Stimulated activated CD8-positive, alpha-beta memory T cell treated with anti-CD3 and anti-CD28 coated beads, Interleukin-4, amount 100 ng/mL, for 1 hour (primary cell): ENCODE measurements at places on chromosomes 11 and 22.

GRCh38 chr11:72635933-72636332 is 38.3 kb downstream of the PDE2A start:
- DNase-seq = no peak

GRCh38 chr11:126765196-126765595 is 235.4 kb downstream of the KIRREL3 start:
- DNase-seq = no peak

DNA sequence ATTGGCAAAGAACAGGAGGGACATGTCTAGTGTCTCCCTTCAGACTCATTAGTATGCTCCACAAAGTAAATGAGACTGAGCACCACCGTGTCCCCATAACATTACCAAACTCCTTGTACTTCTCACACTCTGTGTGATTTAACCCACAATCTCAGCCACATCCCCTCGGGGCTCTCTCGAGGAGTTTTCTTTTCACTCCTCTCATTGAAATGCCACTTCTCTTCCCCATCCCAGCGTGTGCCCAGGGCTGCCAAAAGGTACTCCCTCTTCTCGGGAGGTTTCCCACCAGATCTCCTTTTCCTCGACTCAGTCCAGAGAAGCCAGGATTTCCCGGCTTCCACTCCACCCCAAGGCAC is 1.1 kb downstream of the RBFOX2 start:
- DNase-seq = no peak

DNA sequence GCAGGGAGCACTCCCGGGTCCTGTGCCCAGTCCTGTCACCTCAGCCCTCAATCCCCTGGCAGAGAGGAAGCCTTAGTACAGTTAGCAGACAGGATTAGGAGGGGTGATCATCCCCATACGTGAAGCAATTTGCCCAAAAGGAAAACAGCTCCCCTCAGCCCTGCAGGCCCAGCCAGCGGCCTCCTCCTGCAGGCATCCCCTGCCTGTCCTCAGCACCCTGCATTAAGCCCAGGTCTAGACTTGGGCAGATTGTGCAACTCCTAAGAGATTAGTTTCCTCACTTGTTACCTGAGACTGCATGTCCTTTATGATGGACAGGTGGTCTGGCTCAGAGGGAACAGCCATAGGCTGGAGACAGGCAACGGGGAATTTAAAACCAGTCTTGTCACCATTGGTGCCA is 95.5 kb upstream of the TMEM45B start:
- no peak for DNase-seq

DNA sequence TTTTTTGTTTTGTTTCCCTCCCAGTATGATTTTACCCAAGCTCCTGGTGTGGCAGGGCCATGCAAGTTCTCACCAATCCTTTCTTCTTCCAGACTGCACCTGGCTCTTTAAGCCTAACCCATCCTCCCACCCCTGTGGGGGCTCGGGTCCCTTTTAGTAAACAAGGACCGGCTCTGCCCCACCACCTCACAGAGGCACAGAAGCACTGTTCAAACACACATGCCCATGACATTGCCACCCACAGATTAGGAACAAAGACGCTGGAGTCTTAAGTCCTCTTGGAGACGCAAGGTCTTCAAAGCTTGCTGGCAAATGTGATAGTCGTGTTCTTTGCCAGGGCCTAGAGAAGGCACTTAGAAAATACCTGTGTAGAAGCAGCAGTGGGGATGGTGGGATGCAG is 18.9 kb downstream of the UQCR10 start:
- no peak for DNase-seq

GRCh38 chr22:23072077-23072910 is 2.0 kb downstream of the GNAZ start:
- DNase-seq = no peak

DNA sequence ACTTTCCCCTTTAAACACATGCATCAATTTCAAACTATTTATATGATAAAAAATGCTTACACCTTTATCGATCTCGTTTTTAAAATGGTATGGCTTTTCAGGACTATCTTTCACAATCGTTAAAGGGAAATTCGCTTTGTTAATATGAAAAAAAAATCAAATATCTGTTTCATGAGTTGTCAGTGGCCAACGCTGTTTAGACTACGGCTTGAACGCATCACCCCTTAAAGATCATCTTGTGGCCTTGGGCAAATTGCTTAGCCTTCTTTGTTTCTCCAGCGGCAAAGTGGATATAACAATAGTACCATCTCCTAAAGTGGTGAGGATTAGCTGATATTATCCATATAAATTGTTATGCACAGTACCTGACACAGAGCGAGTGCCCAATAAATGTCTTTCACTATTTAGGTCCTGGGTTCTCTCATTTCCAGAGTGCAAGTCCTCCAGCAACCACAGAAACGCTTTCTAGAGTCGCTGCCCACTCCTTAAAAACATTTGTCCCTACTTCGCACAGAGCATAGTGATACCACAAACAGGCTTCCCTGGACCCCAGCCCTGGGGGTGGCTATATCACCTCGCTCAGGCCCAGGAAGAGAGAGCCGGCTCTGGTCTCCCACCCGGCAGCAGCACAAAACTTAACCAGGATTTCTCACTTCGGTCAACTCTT is 904 bp downstream of the SLC35F2 start:
- DNase-seq = no peak

DNA sequence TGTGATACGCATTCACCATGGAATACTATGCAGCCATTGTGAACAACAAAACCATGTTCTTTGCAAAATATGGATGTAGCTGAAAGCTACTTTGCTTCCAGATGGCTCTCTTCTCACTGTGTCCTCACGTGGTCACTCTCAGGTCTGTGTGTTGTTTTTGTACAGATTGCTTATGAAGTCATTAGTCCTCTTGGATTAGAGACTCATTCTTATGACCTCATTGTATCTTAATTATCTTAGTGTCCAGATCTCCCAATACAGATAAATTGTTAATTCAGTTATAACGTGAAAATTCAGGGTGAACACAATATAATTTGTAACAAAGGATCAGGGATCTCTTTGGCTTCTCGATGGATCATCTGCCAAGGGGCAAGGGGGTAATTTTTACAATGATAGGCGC is 100.4 kb upstream of the TOP3B start:
- DNase-seq = no peak

DNA sequence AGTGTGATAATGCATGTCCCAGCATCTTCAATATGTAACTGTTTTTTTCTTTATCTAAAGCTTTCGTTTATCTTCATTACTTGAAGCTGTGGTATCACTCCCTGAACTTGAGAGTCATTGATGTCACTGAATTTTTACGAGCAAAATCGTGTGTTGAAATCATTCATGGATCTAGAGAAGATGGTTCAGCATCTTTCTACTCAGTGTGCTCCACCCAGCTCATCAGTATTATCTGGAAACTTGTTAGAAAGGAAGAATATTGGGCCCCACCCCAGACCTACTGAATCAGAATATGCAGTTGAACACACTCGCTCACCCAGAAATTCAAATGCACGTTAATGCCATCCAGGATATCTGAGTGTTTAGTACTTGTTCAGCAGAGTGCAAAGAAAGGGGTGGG is 8.3 kb downstream of the CDON start:
- no peak for DNase-seq

- no peak for DNase-seq
These were observed 72.6 kb downstream of the SCN3B start for GRCh38 chr11:123581651-123582399.

GRCh38 chr22:33579448-33580093 is 340.7 kb downstream of the LARGE1 start:
- no peak for DNase-seq

- DNase-seq = no peak
These were observed 1.1 kb downstream of the CAVIN3 start for GRCh38 chr11:6319001-6319703.

DNA sequence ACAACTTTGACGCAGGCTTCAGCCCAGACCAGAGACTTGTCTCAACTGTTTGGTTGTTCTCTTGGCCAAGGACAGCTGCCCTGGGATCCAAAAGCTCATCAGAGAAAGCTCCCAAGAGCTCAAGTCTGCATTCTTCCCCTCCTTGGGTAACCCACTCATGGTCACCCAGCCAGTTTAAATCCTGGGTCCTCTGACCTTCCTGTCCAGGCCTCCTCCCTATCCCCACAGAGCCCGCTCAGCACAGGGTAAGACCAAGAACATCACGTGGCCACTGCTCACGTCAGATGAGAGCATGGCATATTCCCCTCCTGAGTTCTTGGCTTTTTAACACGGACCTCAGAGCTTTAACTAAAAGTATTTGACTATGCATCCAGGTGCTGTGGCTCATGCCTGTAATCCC is 25.8 kb downstream of the TSKU start:
- DNase-seq = no peak

DNA sequence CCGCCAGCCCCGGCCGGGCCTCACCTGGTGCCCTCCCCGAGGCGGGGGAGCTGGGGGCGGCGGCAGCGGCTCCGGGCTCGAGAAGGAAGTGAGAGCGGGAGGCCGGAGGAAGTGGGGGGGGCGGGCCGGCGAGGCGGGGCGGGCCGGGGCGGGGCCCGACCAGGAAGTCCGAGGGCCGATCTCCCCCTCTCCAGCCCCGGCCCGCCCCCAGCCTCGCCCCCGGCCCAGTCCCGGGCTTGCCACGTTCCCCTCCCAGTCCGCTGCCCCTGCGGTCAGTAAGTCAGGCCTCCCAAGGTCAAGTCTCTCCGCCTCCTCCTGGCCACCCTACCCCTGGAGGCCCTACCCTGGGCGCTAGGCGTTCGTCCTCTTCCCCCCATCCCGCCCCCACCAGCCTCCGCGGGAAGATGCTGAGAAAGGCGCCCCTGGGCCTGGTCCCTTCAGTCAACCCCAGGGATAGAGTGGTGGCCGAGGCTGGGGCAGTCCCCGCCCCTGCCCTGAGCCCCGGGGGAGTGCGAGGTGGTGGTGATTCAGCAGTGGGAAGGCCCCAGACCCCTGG is at the start of gene RHOG:
RHOG (minus strand) TSS at position 90 of the 556 bp plus-strand sequence. CDS start 12,821 bp downstream, outside the sequence.
- DNase-seq = no peak

- DNase-seq = no peak
These were observed 67.0 kb downstream of the SHANK2 start for GRCh38 chr11:71185411-71185810.

- no peak for DNase-seq
These were observed 192.9 kb downstream of the INSC start for GRCh38 chr11:15307619-15308024.

GRCh38 chr22:22942511-22943329 is 55.1 kb downstream of the IGLL5 start:
- peak; percentile 62 for DNase-seq

- peak; percentile 47 for DNase-seq
These were observed 19.5 kb downstream of the IL17REL start for GRCh38 chr22:49992921-49993648.

GRCh38 chr22:23576681-23577080 is 3.4 kb downstream of the IGLL1 start:
- DNase-seq = no peak

DNA sequence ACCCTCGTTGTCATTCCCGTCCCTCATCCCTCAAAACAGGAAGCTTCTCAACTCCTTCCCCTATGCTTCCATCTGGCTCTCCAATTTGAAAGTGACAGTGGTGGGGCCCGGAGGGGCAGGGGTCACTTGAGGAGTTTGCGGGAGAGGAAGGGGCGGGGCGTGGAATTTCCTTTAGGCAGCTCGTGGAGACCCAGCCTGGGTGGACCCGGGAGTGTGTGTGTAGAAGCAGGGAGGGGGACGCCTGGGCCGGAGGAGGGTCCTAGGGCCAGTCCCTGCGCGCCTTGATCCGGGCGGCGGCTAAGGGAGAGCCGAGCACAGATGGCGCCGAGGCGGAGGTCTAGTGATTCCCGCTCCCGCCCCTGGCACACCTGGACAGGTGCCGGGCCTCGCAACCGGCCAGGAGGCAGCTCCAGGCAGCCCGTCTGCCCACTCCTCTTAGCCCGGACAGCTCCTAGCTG is 7.8 kb upstream of the PAX6 start:
- DNase-seq = no peak

DNA sequence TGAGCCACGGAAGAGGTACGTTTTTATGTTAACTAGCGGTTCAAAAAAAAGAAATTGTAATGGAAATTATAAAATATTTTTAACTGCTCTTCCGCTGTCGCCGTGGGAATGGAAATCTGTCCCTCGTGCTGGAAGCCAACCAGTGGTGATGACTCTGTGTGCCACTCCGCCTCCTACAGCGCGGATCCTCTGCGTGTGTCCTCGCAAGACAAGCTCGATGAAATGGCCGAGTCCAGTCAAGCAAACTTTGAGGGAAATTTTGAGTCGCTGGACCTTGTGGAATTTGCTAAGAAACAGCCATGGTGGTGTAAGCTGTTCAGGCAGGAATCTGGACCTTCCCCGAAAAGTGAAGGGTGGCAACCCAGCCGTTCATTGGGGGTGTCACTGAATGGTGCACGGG is 2.9 kb upstream of the CBX7 start:
- DNase-seq = no peak

DNA sequence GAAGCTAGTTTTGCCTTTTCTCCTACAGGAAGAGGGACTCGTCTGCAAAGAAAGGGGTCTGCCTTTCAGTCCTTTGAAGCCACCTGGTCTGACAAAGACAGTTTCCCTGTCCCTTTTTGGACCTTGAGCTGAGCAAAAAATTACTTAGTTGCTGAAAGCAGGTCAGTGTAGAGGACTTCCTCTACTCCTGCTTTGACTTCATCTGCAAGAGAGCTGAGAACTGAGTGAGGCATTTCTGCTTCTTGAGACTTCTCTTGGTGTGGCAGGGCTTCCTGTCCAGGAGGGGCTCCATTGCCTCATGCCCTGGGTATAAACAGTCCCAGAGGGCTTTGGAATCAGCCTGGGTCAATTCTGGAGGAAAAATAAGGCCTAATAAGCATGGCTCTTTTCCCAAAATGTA is 73.1 kb downstream of the ZNRF3 start:
- DNase-seq = no peak

DNA sequence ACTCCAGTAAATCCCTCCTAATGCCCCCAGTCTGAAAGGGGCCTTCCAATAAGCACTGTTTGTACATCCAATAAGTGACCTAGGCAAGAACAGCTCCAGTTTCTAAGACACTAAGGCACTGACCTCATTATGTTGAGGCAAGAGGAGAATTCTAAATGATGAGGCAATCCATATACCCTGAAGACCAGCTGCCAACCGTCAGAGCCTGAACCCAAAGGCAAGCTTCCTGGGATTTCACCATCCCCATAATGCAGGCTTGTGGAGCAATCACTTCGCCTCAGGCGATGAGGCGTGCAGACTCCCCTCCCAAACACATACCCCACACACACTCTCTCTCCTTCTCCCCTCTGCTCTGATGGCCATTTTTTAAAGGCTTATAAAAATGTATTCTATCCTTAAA is 49.5 kb downstream of the LGR4 start:
- no peak for DNase-seq
